ENCODE measurements at places on chromosomes 5 and 9.

- no peak for DNase-seq
These were observed 224.7 kb downstream of the GDNF start for GRCh38 chr5:37615184-37615583.

- DNase-seq: no peak
These were observed 179.4 kb upstream of the NUDT12 start for GRCh38 chr5:103741984-103742383.

GRCh38 chr9:111094958-111095357 lies 56.7 kb upstream of the LPAR1 start:
- DNase-seq: no peak

DNA sequence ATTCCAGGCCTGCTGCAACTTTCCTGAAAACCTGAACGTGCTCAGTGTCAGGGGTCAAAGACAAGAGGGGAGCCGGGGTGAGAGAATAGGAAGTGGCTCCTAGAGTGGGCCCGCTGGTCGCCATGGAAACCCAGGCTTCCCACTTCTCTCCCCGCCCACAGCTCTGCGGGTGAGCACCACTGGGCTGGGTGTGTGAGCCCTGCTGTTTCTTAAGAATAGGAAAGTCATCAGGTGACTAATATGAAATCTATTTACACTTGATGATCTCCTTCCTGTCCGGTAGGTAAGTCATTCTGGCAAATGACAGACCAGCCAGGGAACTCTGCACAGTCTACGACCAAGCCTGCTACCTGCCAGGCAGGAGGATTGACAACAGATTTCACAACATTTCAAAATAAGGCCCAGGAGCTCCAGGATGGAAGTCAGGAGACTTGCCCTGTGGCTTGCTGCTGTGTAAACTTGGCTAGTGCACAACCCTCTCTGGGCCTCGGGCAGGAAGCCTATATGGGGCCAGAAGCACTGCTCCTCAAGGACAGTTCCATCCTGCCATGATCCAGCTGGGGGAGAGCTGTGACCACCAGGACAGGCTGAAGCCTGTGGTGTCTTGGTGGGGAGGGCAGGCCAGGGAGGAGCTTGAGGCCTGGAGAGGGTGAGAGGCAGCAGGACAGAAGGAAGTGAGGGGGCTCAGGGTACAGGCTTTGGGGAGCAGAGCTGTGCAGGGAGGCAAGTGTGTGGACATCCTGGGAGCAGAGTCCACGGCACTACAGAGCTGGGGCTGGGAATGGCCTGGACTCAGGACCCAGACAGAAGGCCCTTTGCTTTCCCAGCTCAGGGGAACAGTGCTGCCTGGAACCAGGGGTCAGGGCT lies 60.6 kb downstream of the SHB start:
- no peak for DNase-seq

DNA sequence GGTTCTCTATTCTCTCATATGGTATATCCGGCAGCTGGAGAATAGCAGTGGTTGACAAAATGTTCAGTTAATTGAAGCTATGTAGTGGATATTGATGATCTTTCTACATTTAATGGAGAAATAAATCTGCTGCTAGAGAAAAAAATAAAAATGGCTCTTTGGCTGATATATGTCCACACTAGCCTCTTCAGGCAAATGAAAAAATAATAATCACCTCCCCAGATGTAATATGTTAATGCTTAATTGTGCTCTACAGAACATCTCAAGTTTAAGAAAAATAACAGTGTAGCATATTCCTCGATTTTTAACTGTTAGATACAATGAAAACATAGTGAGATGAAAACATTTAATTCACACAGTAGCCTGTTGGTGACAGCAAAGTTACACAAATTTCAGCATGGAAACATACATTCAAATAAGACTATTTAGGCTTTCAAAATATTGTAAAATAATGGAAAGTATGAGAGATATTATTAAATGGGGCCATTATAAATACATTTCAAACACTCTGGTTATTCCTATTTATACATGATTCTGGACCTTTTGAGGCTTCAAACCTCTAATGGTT lies 543.0 kb downstream of the MAT2B start:
- DNase-seq: no peak

Data from right hindlimb (tissue), 1 donor.